ENCODE measurements at places on chromosomes 4 and X. TPM values are rescaled to one million over a fixed set of nuclear protein-coding genes. Genes with fewer than 3 reads are reported as not detected.

The SYN1 gene
- 1.5 TPM for total RNA-seq

The MSANTD1 gene
- total RNA-seq = 3.5 TPM

The MYOZ2 gene
- 9.4 TPM for total RNA-seq

The BEND2 gene
- total RNA-seq = not detected

The MID2 gene
- 25.9 TPM for total RNA-seq

The RASGEF1B gene
- 19.2 TPM for total RNA-seq

The IRS4 gene
- total RNA-seq = not detected

The NPY1R gene
- 40.2 TPM for total RNA-seq

The NKRF gene
- total RNA-seq = 8.9 TPM

The HSFX3 gene
- total RNA-seq = not detected

The F8A2 gene
- not detected for total RNA-seq

The RP2 gene
- 9.3 TPM for total RNA-seq

The MCUB gene
- 25.6 TPM for total RNA-seq

The ANTXR2 gene
- total RNA-seq = 88.0 TPM

The PDHA2 gene
- not detected for total RNA-seq

The MAGEA11 gene
- not detected for total RNA-seq

The HAND2 gene
- total RNA-seq = 19.5 TPM

The AMELX gene
- not detected for total RNA-seq

The RCHY1 gene
- total RNA-seq = 33.5 TPM

The ITIH6 gene
- total RNA-seq = not detected

The PHEX gene
- 0.39 TPM for total RNA-seq

The SPACA5 gene
- not detected for total RNA-seq

The TSPAN6 gene
- 9.5 TPM for total RNA-seq

The GALNTL6 gene
- total RNA-seq = 1.6 TPM

The MAGEA2 gene
- not detected for total RNA-seq

The F8A3 gene
- 0.39 TPM for total RNA-seq

The XK gene
- 1.7 TPM for total RNA-seq

The ZNF630 gene
- total RNA-seq = 7.7 TPM

The PABPC4L gene
- 3.0 TPM for total RNA-seq

The VSIG1 gene
- not detected for total RNA-seq

The NR0B1 gene
- total RNA-seq = not detected

The MAGEB1 gene
- not detected for total RNA-seq

The GPR34 gene
- total RNA-seq = 18.3 TPM

The OPN1MW gene
- total RNA-seq = not detected

The TRIM60 gene
- total RNA-seq = not detected

The ARMCX1 gene
- 31.5 TPM for total RNA-seq

The AREG gene
- 22.4 TPM for total RNA-seq

The NDNF gene
- 3.5 TPM for total RNA-seq

The LEF1 gene
- 19.1 TPM for total RNA-seq

The FAM114A1 gene
- total RNA-seq = 123 TPM

The NAA15 gene
- 45.4 TPM for total RNA-seq

The ADH1A gene
- 3.5 TPM for total RNA-seq

All from aorta (tissue), 5 donors.